H1 (cell line): ENCODE measurements at places on chromosomes 13 and 19. TPM values are rescaled to one million over a fixed set of nuclear protein-coding genes. Genes with fewer than 3 reads are reported as not detected.

DNA sequence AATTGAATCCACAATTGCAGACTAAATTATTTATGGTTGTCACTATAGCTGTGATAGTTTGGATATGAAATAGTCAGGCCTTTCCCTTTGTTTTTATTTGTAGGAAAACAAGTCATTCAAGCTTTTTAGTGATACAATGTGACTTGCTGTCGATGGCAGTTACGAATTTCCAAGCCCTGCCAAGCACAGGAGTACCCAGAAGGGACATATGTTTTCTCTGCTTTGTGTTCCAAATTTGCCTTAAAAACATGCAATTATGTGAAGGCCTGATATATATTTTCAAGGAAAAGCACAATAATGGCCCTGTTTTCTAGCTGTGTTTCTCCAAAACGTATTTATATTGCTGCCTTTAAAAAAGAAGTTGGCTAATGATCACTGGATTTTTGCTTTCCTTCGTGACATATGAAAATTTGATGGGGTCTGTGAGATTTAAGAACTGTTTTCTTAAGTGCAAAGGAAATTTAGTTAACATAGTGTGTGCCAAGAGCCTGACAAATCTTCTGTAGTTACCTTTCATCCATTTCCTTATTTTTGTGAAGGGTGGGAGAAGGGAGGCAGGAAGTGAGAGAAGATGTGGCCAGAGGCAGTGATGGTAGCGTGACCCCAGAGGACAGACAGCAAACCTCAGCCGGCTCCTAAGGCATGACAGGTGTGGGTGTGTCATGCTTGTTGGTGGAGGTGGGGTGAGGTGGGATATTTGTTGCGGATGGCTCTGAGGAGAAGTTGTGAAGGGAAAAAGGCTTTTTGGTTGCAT is 79.6 kb downstream of the TEX26 start:
- no peaks in the 10 kb centered on the region for H3K36me3 ChIP-seq
- no peak for DNase-seq
- no peak overlapping the region for H3K27ac ChIP-seq
- no peaks in the 10 kb centered on the region for H3K27me3 ChIP-seq
- H3K4me1 ChIP-seq: peaks cover 8% of the 10 kb centered on the region

GRCh38 chr13:89577301-89577700 is 1770.2 kb upstream of the MIR17HG start:
- no peaks in the 10 kb centered on the region for H3K4me1 ChIP-seq
- H3K27me3 ChIP-seq: no peaks in the 10 kb centered on the region
- no peak for DNase-seq

Gene IGFL2
- not detected in 2 replicates for polyA plus RNA-seq

Gene RFXAP
- 3.6 and 5.2 TPM in 2 replicates for polyA plus RNA-seq

DNA sequence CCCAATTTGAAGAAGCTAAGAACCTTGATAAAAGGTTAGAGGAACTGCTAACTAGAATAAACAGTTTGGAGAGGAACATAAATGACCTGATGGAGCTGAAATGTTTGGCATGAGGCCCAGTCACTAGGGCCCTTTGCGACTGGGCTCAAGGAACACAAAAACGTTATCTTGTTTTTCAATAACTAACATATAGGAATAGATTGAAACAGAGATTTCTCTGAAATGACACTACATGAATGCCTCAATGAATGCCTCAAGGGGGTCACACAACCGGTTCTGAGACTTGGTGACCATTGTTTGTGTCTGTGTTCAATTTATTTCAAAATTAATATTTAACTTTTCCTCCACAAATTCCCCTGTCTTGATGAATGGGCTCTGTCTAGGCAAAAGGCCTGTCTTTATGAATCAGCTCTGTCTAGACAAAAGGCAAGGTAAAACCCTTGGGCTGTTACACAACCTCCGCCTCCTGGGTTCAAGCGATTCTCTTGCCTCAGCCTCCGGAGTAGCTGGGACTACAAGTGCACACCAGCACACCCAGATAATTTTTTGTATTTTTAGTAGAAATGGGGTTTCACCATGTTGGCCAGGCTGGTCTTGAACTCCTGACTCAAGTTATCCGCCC is 932 bp upstream of the ZNF486 start:
- H3K36me3 ChIP-seq: no peaks in the 10 kb centered on the region; the same call in 1 of the 2 replicates
- no peaks in the 10 kb centered on the region for H3K27me3 ChIP-seq
- H3K4me1 ChIP-seq: no peaks in the 10 kb centered on the region

DNA sequence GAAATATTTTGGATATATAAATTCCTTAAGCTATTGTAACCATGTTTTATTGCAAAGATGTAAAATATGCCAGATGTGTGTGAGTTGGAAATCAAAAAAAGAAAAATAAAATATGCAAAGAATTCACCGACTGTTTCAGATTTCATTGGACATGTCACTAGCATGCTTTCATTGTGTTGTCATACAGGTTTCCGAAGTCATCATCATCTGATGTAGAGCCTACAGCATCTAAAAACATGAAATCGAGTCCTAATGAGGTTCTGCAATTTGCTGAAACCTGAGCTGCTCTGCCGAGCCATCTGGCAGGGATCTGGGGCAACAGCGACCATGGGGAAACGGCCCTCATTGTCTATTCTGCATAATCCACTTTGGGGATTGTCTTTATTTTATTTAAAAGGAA is 196.1 kb upstream of the MAB21L1 start:
- no peaks in the 10 kb centered on the region for H3K4me1 ChIP-seq
- no peaks in the 10 kb centered on the region for H3K27me3 ChIP-seq
- H3K4me3 ChIP-seq: no peak overlapping the region
- no peak for DNase-seq

- peak; percentile 58 for DNase-seq
- no peaks in the 10 kb centered on the region; the same call in 1 of the 2 replicates for H3K36me3 ChIP-seq
- H3K4me3 ChIP-seq: peak overlapping the region; percentile 70
- H3K27me3 ChIP-seq: no peaks in the 10 kb centered on the region
These were observed 1.4 kb upstream of the HSD17B14 start for GRCh38 chr19:48837687-48838086.

Gene CEACAM21
- 0.06 TPM in 1 of 2 replicates, not detected in the other for polyA plus RNA-seq

GRCh38 chr13:40152922-40153321 is 497.5 kb downstream of the COG6 start:
- H3K4me3 ChIP-seq: no peak overlapping the region
- H3K27me3 ChIP-seq: no peaks in the 10 kb centered on the region
- H3K36me3 ChIP-seq: no peaks in the 10 kb centered on the region
- no peak for DNase-seq
- no peaks in the 10 kb centered on the region for H3K4me1 ChIP-seq
- no peak overlapping the region for H3K27ac ChIP-seq

GRCh38 chr13:83153848-83154247 is 728.4 kb downstream of the SLITRK1 start:
- H3K36me3 ChIP-seq: no peaks in the 10 kb centered on the region
- H3K27me3 ChIP-seq: no peaks in the 10 kb centered on the region
- no peaks in the 10 kb centered on the region for H3K4me1 ChIP-seq

DNA sequence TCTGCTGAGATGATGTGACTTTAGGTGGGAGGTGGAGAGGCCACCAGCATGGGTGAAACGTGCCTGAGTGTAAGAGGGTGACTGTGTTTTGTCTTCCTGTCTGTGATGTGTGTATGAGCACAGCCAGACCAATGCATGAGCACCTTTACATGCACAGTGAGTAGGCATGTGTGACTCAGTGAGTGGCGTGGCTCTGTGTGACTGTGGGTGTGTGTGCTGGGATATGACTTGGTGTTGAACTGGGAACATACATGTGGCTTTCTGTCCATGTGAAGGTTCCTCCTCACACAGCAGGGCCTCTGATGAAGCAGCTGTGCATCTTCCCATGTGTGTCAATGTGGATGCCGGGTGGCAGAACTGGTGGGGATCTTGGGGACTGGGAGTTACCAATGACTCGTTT is 19.9 kb upstream of the LGALS13 start:
- DNase-seq: no peak
- no peak overlapping the region for H3K27ac ChIP-seq
- H3K4me1 ChIP-seq: no peaks in the 10 kb centered on the region
- H3K36me3 ChIP-seq: no peaks in the 10 kb centered on the region
- H3K4me3 ChIP-seq: no peak overlapping the region
- no peaks in the 10 kb centered on the region for H3K27me3 ChIP-seq

Gene KLK10
- polyA plus RNA-seq: 9.7 and 12.4 TPM in 2 replicates

DNA sequence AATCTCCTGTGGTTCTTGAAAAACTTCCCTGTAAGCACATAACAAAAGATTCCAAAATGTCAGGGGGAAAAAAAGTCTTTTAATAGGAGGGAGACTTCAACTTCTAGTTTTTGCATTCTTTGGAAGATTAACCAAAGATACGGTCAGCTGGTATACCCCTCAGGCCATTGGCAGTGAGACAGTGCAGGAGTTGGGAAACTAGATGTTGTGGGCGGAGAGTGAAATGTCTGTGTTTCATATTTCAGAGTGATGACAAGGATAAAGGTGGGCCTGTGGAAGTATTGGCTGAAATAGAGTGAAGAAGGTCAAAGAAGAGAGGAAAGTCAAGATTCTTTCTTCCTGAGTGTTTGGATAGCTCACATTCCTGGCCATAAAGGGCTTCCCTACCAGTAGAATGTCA is 40.8 kb downstream of the CYP2B6 start:
- H3K36me3 ChIP-seq: no peaks in the 10 kb centered on the region
- no peak overlapping the region for H3K27ac ChIP-seq
- DNase-seq: no peak
- peaks cover 7% of the 10 kb centered on the region for H3K4me1 ChIP-seq
- H3K4me3 ChIP-seq: no peak overlapping the region

Gene IRGC
- not detected in 2 replicates for polyA plus RNA-seq

DNA sequence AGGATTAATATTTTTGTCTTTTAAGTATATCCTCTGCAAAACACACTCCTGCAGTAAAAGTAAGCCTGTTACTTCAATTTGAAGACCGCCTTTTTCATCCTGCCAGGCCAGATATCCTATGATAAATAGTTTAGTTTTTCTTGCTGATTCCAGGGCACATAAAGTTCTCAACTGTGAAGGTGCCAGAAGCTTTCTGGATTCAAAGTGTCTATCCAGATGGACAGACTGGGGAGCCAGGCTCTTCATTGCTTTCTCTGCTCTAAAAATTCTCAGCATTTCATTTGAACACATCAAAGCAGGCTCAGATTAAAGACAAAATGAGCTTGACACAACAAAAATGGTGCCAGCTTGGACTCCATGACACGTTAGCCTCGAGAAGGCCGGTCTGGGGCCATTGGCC is 53.6 kb upstream of the UBL3 start:
- no peak for DNase-seq
- H3K4me1 ChIP-seq: peaks cover 3% of the 10 kb centered on the region
- no peaks in the 10 kb centered on the region for H3K36me3 ChIP-seq

DNA sequence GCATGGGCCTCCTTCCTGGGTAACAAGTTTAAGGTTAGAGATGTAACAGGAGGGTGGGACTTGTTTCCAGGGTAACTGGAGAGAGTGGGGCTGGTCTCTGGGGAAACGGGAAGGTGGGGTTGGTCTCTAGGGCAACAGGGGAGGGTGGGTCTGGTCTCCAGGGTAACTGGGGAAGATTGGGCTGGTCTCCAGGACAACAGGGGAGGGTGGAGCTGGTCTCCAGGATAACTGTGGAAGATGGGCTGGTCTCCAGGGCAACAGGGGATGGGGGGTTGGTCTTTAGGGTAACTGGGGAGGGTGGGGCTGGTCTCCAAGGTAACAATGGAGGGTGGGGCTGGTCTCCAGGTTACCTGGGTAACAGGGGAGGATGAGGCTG is 36.5 kb downstream of the SPTBN4 start:
- H3K27ac ChIP-seq: no peak overlapping the region
- no peaks in the 10 kb centered on the region for H3K4me1 ChIP-seq
- no peak for DNase-seq
